ENCODE measurements at places on chromosomes 2 and 18. TPM values are rescaled to one million over a fixed set of nuclear protein-coding genes. Genes with fewer than 3 reads are reported as not detected.

The RNF152 gene
- total RNA-seq = 10.8 TPM

The MFSD2B gene
- 0.50 TPM for total RNA-seq

The OXER1 gene
- 1.3 TPM for total RNA-seq

The SUMO1 gene
- 61.4 TPM for total RNA-seq

The CRYBA2 gene
- total RNA-seq = 0.56 TPM

The STAMBP gene
- total RNA-seq = 51.2 TPM

The ACADL gene
- total RNA-seq = 18.1 TPM

The MFF gene
- 368 TPM for total RNA-seq

The GRP gene
- 2.9 TPM for total RNA-seq

The MEIS1 gene
- 13.8 TPM for total RNA-seq

The HTRA2 gene
- total RNA-seq = 46.8 TPM

The PROM2 gene
- 2.4 TPM for total RNA-seq

The HMSD gene
- total RNA-seq = 0.39 TPM

The ABHD1 gene
- total RNA-seq = 76.4 TPM

The GULP1 gene
- total RNA-seq = 90.3 TPM
